Putamen (tissue), 1 donor: ENCODE measurements at places on chromosomes 7 and 10.

DNA sequence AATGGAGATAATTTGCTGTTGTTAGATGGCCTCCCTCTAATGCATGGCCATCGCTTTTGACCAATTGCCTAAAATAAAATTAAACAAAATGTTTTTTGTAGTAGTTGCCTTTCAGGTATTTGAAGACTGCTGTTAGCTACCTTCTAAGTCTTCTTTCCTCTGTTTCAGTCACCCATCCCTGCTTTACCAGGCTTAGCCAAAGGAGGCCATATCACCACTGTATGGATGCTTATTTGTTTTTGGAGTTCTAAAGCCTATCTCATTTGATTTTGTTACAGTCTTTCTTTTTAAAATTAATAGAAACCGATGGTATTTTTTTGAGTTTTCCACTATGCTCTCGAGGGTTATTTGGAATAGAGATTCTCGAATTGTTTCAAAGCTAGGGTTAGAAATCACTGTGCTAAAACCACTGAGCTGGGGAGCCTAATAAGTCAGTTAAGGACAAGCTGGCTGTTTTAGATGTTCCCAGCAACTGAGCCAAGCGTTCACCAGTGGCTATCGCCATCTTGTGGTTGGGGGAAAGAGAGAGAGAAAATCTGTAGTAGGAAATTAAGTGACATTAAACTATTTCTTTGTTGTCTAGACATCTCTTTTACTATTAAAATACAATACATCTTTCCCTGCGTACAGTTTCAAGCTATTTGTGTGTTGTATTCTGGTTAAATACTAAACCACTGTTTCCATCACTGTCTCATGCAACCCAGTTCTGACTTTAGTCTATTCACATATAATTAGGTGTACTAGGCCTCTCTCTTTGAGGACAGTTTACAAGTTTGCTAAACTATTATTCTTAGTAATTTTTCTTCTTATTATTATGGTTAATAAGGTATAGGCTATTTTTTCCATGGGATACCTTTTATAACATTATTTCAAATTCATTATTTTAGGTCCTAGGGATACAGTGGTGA is 52.2 kb downstream of the GPR158 start:
- DNase-seq = peak; percentile 77

DNA sequence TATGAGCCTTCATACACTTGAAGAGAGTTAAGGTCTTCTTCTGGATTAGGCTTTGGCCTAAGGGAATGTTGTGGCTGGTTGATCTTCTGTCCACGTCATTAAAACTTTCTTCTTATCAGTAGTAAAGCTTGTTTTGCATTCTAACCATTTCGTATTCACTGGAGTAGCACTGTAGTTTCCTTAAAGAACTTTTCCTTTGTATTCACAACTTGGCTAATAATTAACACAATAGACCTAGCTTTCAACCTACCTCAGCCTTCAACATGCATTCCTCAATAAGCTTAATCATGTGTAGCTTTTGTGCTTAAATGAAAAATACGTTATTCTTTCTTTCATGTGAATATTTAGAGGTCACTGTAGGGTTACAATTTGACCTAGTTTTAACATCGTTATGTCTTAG is 42.8 kb downstream of the AKR1C8 start:
- DNase-seq = no peak

DNA sequence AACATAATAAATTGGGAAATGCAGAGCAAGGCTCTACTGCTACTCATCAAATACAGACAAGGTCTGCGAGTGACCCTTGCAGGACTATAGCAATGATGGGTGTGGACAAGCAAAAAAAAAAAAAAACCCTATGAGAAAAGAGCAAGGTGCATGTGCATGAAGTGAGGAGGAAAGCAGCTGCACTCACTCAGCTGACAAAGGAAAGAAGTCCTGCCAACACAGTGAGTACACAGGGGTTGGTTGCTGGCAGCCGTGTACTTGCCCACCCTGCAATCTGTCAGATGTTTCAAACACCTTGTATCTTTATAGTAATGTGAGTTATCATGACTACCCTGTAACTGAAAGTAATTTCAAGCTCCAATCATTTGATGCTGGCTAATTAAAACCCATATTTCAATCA is 20.5 kb downstream of the CHCHD3 start:
- no peak for DNase-seq

DNA sequence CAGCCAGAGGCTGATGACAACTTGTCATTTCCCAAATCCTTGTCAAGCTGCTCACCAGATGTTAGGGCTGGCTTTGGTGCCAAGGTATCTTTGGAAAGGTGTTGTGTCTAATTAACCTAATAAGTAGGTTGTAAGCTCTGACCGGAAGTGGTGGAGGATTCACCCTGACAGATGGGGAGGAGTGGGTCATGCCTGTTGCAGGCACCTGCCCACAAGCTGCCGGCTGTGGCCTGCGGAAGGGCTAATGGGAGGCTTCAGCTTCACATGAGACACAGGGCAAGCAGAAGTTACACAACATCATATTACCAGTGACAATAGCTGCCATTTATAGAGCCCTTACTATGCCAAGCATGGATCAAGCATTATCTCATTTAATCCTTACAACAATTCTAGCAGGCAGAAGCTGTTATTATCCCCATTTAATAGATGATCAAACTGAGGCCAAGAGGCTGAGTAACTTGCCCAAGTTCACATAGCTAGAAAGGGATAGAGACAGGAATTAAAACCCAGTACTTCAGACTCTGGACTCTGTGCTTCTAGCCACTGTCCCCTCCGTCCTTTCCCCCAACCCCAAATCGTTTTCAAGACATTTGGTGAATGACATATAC is 63.1 kb upstream of the DUSP5 start:
- no peak for DNase-seq

DNA sequence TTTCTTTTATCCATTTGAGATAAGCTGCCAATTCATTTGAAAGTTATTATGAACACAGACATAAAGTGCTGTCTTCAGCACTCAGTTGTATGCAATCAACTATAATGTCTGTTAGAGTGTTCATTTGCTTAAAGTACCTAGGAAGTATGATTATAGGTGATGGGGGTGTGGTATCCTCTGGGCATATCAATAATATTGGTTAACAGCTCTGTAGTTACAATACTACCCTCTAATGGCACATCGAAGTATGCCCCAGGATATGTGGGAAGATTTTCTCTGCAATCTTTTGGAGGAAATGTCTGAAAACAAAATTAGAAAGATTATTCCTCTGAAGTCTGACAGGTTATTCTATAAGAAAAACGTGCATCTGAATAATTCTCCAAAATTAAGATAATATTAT is 429.7 kb downstream of the ARL4A start:
- peak; percentile 14 for DNase-seq

GRCh38 chr7:119713606-119714005 is 559.4 kb upstream of the KCND2 start:
- DNase-seq = no peak

DNA sequence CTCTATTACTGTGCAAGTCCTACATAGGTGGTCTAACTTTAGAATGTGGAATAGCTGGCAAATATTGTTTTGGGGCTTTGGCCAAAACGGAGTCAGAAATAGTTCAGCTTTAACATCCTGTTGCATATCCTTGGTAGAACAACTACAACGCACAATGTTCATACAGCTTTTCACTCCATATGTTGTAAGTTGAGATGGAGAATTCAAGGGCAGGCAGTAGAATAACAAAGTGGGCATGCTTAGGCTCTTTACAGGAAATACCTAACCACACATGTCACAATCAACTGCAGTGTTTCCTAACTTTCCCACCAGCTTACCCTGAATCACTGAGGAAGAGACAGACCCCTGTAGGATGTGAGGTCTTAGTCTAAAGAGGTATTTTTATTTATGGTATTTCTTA is 122.3 kb downstream of the PPP1R3A start:
- DNase-seq = no peak

GRCh38 chr7:134350709-134351108 is 34.0 kb upstream of the SLC35B4 start:
- DNase-seq = no peak

DNA sequence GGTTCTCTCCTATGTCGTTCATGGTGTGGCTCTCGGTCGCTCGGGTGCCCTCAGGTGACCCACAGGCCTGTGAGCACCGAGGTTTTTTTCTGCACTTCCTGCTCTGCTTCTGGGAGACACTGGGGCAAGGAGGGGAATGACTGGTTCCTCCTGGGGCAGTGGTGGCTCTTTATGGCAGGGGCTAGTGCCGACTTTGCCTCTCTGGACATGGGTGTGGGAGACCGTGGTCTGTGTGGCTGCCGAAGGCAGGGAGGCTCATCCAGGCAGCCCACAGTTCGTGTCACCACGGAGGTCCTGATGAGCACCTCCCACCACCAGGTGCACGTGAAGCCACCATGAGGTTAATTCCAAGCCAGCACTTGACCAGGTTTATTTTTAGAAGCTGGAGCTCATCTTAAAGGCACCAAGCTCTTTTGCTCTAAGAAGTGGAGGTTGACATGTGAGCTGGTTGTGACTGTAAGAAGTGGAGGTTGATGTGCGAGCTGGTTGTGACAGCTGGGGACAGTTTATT is 24.7 kb upstream of the DPYSL4 start:
- no peak for DNase-seq

GRCh38 chr10:111128331-111129180 is 51.7 kb downstream of the ADRA2A start:
- DNase-seq = peak; percentile 26

DNA sequence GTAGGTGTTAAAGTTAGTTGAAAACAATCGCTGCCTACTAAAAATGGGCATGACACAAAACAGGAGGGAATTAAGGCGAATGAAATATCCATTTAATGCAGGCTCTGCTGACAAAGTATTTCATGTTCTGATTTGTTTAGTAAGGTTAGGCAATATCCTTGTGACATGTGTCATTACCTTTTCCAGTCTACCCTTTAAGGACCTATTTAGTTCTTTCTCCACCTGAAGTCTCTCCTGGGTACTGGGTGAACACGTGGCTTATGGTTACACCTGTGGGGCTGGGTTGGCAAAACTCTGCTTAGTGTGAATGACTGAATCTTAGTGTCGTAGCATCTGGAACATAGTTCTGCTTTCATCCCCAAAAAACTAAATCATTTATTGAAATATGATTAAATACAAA is 313.5 kb downstream of the CCDC3 start:
- no peak for DNase-seq

GRCh38 chr10:48414778-48415177 is 108.3 kb downstream of the MAPK8 start:
- no peak for DNase-seq

DNA sequence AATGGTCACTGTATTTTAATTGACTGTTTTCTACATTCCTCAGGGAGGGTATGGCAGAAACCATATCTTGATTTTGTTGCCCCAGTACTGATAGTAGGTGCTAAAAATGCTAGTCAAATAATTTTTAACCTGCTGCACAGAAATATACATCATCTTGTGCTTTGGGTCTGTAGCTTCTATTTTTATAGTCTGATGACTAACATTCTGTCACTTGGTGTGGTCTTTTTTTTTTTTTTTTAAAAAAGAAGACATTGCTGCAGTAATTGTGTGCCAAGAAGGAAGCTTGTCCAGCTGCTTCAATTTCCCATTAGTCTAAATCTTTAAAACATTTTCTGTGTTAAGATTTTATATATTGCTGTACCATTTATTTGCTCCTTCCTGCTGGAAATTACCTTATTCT is 83.6 kb downstream of the ICA1 start:
- no peak for DNase-seq

GRCh38 chr7:26562841-26563240 is 271.2 kb downstream of the SNX10 start:
- no peak for DNase-seq

GRCh38 chr7:33982425-33982786 is 77.1 kb downstream of the BMPER start:
- no peak for DNase-seq

- no peak for DNase-seq
Observed at GRCh38 chr7:69968969-69969556, 370.8 kb downstream of the AUTS2 start.

GRCh38 chr7:7653593-7654187 is 13.1 kb downstream of the UMAD1 start:
- DNase-seq = no peak

DNA sequence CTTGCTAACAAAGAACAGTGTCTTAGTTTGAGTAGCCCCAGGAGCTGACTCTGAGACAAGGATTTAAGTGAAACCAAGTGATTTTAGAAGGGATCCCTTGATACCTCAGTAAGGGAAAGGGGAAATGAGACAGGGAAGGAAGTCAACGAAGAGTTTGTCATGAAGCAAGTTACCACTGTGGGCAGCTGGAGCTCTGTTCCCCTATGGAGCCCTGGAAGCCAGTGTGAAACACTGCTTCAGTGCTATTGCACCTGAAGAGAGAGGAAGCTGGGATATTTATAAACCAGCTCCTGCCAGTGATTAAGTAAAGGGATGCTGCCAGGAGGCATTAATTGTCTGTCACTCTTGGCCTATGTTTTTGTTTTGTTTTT is 58.9 kb upstream of the WAPL start:
- DNase-seq = no peak

DNA sequence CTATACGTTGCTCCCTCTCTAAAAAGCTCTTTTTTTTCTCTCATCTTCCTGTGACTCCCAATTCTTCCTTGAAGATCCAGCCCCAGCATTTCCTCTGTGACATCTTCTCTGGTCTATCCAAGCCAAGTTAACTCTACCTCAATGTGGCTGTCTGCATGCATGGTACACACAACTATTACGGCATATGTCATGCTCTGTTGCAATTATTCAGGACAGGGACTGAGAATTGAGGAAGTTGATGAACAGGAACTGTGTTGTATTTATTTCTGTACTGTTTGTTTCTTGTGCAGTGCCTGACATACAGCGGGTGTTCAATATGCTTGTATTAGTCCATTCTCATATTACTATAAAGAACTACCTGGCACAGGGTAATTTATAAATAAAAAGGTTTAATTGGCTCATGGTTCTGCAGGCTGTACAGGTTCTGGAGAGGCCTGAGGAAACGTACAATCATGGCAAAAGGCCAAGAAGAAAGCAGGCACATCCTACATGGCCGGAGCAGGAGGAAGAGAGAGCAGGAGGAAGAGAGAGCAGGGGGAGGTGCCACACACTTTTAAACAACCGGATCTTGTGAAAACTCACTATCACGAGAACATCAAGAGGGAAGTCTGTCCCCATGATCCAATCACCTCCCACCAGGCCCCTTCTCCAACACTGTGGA is 6.3 kb downstream of the TRPV5 start:
- no peak for DNase-seq

DNA sequence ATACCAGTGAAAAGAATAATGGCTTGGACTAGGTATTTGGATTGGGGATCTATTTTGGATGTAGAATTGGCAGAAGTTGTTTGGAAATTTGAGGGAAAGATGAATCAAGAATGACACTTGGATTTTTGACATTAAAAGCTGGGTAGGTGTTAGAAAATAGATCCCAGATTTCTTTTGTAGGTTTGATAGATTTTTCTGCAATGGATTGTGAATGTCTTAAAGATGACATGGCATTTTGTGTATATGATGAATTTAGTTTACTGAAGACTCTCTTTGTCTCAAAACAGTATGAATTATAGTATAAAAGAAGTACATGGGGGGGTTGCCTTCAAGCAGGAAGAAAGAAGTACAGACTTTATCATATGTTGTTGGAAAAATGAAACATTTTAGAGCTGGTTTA is 75.8 kb downstream of the MPLKIP start:
- DNase-seq = no peak
